ENCODE measurements at places on chromosomes 6 and 20. TPM values are rescaled to one million over a fixed set of nuclear protein-coding genes. Genes with fewer than 3 reads are reported as not detected.

- no peak for DNase-seq
Observed at GRCh38 chr6:92820601-92821000, 598.8 kb downstream of the EPHA7 start.

DNA sequence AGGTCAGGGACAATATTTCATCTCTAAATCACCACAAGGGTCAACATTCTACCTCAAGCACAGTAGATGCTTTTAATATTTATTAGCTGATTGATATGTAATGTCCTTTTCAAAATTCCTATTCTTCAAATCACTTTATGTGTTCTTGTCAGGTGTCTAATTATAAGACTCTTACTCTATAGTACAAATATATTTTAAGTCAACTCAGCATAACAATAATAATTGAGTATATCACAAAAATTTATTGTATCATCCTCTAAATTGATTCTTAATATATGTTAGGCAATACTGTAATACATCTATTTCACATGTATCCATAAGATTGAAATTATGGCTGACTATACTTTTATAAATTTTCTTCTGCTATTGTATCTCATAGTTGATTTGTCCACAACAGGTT lies 423.9 kb downstream of the PKHD1 start:
- DNase-seq = no peak

- DNase-seq = no peak
Observed at GRCh38 chr6:111759836-111760785, 113.1 kb downstream of the FYN start.

- no peak for DNase-seq
Observed at GRCh38 chr6:44674226-44675155, 287.0 kb downstream of the CDC5L start.

DNA sequence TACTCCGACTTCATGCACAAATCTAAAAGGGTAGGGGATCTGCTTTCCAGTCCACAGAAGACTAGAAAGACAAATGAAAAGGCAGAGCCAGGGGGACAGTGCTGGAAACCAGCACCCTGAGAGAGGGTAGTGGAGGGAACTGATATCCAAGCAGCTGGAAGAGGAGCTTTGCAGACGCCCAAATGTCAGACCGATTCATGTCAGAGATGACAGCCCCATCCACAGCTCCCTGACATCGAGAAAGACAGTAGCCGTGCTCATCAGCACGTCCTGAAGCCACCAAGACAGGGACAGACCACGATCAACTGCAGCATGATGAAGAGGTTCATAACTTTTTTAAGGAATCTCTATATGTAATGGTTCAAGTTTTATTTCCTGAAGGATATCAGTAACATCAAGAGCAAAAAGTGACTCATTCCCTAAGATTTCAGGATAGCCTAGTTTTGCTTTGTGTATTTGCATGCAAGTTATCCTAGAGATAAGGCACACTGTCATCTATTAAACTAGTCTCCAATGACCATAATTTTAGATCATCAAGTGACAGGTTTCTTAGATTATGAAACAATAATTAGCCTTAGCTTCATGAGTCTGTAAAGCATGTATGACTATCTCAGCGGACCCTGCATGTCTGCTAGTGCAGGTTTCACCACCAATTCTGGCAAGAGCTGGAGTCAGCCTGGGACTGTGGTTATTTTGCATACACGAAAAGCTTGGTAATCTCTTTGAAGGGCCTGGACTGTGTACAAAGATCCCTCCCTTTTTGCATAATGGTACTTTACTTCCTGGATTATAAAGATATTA lies 43.0 kb downstream of the PRDM1 start:
- peak; percentile 48 for DNase-seq

GRCh38 chr20:38610521-38610920 lies 8.9 kb downstream of the ARHGAP40 start:
- DNase-seq = no peak

- no peak for DNase-seq
Observed at GRCh38 chr20:1286267-1287024, 20.4 kb downstream of the SNPH start.

GRCh38 chr20:9499126-9499899 lies 15.1 kb upstream of the LAMP5 start:
- no peak for DNase-seq

- no peak for DNase-seq
Observed at GRCh38 chr20:10642856-10643559, 30.8 kb downstream of the JAG1 start.

GRCh38 chr20:46928580-46929132 lies 34.0 kb downstream of the EYA2 start:
- no peak for DNase-seq

The C4A gene
- total RNA-seq = 23.4 TPM

The AIG1 gene
- total RNA-seq = 28.8 TPM

The LY6G6C gene
- 2.3 TPM for total RNA-seq

Data from colonic mucosa (tissue), 4 donors.